ENCODE measurements at places on chromosomes 4 and X.

- no peak for DNase-seq
Observed at GRCh38 chrX:55702671-55703070, 14.9 kb upstream of the RRAGB start.

- no peak for DNase-seq
Observed at GRCh38 chr4:83114576-83114975, at the start of gene PLAC8. Gene PLAC8 (minus strand): TSS chr4:83114729. CDS start chr4:83107921, 6,808 bp downstream.

GRCh38 chr4:26322346-26322745 lies 1.5 kb downstream of the RBPJ start:
- DNase-seq, result no peak

GRCh38 chr4:40672528-40673522 lies 43.2 kb upstream of the RBM47 start:
- DNase-seq, result no peak

All from cerebellar nuclear complex (tissue), 1 donor.